Activated CD8-positive, alpha-beta memory T cell treated with anti-CD3 and anti-CD28 coated beads, Interleukin-2, amount 50 U/mL, for 4 hours (primary cell): ENCODE measurements at places on chromosomes 5 and 9.

DNA sequence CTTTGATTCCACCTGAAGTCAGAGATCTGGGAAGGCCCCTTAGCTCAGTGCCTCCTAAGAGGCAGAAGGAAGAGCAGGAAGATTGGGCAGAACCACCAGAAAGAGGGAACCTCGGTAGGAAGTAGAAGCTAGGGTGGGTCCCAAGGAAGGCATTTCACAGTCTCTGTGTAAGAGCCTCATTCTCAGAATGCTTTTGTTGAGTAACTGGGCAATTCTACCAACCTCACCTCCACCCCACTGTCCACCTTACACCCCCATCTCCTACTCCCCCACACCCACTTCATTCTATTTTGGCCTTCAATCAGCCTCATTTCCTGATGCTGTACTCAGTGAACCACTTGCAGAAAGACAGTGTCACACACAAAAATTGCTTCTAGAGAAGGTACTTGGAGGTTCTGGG, 3.5 kb downstream of the HBEGF start:
- DNase-seq, result no peak

DNA sequence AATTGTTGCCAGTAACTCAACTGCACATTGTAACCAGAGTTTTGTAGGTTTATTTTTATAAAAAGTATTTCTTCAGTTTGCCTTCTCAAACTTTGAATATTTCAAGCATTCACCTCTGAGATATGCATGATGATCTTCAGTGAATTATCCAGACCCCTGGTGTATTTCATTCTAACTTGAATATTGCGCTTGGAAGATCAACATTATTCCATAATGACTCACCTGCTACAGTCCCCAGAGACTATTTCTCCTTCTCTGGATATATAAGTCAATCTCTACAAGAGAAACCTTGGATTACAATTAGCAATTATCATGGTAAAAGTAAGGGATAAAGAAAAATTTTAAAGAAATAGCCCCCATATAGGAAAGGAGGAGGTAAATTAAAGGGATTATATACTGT, 1041.0 kb downstream of the TLE1 start:
- DNase-seq, result no peak

- DNase-seq, result peak; percentile 62
These were observed 492 bp downstream of the RABL6 start for GRCh38 chr9:136808075-136808805.

DNA sequence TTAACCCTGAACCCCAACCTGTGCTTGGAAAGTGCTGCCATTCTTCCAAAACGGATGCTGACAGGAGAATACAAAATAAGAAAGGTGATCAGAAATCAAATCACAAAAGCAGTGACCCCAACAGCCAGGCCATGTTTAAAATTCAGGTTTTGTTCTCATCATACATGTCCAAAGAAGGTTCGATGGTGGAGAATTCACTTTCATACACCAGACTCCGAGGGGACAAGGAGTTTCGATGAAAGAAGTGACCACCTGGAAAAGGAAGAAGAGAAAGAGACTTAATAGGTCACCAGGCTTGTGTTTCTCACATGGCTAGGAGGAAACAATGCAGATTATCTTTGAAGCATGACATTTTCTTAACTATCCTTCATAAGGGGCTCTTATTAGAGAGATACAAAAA, 12.5 kb upstream of the TBC1D9B start:
- DNase-seq, result no peak

DNA sequence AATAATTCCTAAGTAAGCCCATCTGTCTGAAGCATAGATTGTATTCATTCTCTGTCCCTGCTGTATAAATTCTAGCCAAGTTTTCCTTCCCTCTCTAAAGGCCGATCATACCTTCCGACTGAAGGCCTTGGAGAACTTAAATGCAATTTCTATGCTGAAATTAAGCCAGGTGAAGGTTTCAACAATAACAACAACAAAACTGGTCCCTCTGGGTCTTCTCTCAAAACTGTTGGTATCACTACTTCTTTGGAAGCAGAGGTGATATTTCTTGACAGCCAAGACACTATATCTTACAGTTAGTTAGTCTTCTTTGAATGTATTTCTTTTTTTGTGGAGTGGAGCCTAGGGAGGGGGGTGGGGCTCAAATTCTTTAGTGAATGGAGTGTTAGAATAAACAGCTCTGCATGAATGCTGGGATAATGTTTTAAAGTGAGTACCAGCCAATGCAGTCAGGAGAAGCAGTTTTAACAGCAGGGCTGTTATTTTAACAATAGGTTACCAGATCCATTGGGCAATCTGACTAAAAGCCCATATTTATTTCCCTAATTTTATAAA, 508.9 kb downstream of the EBF1 start:
- DNase-seq, result no peak

DNA sequence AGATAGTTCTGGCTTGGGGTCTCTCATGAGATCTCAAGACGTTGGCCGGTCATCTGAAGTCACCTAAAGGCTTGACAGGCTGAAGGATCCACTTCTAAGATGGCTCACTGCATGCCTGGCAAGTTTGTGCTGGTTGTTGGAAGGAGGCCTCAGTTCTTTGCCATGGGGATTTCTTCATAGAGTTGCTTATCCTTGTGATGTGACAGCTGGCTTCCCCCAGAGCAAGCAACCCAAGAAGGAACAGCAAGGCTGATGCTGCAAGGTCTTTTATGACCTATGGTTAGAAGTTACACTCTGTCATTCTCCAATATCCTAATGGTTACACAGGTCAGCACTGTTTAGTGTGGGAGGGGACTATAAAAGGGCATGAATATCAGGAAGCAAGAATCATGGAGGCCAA, 20.7 kb upstream of the GRPEL2 start:
- no peak for DNase-seq

- DNase-seq, result no peak
These were observed 831 bp downstream of the KLHL3 start for GRCh38 chr5:137734962-137735554.

DNA sequence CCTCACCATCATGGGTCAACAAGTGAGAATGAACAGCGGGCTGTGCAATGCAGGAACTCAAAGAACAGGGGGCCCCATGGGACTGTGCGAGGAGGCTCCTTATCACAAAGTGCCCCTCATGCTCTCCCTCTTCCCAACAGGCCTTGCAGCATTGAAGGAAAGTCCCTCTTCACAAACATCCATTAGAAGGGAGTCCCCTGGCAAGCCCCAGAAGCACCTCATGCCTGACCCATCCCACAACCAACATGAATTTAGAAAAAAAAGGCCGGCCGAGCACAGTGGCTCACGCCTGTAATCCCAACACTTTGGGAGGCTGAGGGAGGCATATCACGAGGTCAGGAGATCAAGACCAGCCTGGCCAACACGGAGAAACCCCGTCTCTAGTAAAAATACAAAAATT, 122.6 kb upstream of the FSTL4 start:
- no peak for DNase-seq

DNA sequence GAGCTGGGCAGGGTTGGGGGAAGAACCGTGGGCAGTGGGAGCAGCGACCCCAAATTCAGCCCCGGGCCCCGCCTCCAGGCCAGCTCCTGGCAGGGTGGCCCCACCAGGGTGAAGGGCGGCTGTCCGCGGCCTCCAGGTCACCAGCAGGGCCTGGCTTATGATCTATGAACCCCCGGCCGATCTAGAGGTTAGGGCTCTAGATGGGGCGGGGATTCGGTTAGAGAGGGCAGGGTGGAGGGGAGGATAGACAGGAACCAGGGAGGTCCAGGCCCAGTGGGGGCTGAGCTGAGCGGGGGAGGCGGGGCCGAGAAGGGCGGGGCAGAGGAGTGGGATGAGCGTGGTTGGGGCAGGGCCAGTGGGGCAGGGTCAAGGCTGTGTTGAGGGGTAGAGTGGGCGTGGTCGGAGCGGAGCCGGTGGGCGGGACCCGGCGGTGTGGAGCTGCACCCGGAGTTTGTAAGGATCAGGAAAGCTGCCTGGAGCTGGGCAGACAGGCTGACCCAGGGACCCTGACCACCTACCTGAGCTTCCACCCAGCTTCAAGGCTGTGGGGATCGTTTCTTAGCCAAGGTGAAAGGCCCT, 29.3 kb upstream of the OBP2B start:
- DNase-seq, result peak; percentile 41

GRCh38 chr9:18588002-18588401, 114.0 kb downstream of the ADAMTSL1 start:
- DNase-seq, result no peak
